ENCODE measurements at places on chromosomes 7 and 10.

DNA sequence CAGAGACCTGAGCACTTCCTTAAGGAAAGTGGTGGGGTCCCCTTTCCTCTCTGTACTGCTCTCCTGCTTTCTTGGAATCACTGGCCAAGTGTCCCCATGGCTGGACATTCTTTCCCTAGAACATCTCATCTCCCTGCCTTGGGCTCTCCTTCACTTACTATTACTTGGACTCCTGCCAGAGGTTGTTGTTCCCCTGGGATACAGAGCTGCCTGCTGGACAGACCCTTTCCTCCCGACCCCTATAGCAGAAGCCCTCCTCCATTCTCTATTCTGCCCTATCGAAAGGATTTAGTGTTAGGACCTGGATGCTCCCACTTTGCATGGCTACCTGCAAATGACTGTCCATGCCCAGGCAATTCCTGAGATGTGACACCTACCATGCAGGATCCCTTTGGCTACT is 164.3 kb upstream of the PODXL start:
- no peak for DNase-seq

GRCh38 chr7:111841596-111842205 is 279.4 kb upstream of the IMMP2L start:
- peak; percentile 36 for DNase-seq

DNA sequence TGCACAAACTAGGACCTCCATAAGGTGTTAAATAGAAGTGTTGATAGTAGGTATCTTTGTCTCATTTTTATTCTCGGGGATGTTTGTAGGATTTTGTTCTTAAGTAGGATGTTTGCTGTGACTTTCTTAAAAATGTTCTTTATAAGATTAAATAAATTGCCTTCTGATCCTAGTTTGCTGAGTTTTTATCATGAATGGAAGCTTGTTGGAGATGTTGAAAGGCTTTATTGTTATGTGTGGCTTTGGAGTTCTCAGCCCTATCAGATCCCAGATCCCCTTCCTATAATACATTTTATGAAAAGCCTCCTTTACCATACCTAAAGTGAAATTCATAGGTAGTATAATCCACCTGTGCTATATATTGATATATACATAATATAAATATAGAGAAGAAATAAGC is 40.1 kb downstream of the NHLRC2 start:
- DNase-seq: no peak

GRCh38 chr10:97596101-97597082 is 6.9 kb downstream of the C10orf62 start:
- DNase-seq: peak; percentile 25

DNA sequence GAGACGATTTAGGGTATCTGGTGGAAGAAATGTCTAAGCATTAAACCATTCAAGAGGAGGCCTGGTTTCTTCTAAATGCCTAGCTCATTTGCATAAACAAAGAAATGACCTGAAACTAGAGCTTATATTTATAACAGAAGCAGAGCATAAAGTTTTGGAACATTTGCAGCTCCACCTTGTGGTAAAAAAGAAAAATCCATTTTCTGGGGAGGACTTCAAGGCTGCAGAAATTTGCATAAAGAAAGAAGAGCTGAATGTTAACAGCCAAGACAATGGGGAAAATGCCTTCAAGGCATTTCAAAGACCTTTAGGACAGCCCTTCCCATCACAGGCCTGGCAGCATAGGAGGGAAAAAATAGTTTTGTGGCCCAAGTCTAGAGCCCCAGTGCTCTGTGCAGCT is 362.0 kb downstream of the ZNF248 start:
- no peak for DNase-seq

- no peak for DNase-seq
Measured at GRCh38 chr7:116139007-116139406, 71.3 kb upstream of the TES start.

- no peak for DNase-seq
Measured at GRCh38 chr10:2294739-2295138, 557.4 kb upstream of the ADARB2 start.

GRCh38 chr7:30612658-30613265 is 18.1 kb downstream of the GARS1 start:
- no peak for DNase-seq

DNA sequence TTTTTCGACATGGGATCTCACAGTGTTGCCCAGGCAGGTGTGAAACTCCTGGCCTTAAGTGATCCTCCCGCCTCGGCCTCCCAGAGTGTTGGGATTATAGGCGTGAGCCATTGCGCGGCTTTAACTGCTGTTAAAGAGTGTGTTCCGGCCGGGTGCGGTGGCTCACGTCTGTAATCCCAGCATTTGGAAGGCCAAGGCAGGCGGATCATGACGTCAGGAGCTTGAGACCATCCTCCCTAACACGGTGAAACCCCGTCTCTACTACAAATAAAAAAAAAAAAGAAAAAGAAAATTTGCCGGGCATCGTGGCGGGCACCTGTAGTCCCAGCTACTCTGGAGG is 1.1 kb downstream of the RABGEF1 start:
- no peak for DNase-seq

- DNase-seq: no peak
Measured at GRCh38 chr7:79749856-79750255, 296.4 kb upstream of the MAGI2 start.
